BJ (cell line): ENCODE measurements at places on chromosomes 4 and X.

DNA sequence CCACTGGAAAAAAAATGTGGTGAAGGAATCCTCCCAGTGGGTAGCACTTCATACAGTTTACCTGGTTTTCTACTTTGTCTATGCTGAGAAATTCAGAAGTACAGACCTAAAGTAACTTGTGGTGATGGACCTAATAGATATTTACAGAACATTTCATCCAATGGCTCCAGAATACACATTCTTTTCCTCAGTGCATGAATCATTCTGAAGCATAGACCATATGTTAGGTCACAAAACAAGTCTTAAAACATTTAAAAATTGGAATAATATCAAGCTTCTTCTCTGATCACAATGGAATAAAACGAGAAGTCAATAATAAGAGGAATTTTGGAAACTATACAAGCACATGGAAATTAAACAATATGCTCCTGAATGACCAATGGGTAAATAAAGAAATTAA, 450.1 kb upstream of the INTU start:
- no peak for DNase-seq

- DNase-seq = no peak
Observed at GRCh38 chrX:51406688-51407519, 74.3 kb downstream of the NUDT10 start.

DNA sequence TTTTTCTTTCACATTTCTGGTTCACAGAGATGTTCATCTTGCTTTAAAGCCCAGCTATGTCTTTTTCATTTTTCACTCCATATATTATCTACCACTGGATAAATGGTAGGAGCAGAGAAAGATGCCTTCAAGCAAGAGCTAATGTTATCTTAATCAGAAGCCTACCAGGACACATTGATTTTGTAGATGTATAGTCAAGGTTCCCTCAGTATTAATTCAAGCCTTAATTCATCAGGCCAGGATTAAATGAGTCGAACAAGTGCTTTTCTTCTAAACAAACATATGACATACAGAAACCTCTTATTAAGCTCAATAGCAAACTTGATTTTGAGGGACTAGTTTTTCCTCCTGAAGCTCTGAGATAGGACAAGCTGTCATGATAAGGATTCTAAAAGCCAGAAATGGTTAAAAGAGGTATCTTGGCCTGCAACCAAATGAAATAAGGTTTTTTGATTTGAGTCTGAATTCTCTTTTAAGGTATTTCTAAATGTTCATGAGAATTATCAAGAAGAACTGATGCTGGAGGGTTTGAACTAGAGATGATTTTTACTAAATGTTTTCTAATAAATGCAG, 81.7 kb upstream of the FTHL17 start:
- no peak for DNase-seq

GRCh38 chrX:24886916-24887315, 128.8 kb downstream of the ARX start:
- DNase-seq = no peak

DNA sequence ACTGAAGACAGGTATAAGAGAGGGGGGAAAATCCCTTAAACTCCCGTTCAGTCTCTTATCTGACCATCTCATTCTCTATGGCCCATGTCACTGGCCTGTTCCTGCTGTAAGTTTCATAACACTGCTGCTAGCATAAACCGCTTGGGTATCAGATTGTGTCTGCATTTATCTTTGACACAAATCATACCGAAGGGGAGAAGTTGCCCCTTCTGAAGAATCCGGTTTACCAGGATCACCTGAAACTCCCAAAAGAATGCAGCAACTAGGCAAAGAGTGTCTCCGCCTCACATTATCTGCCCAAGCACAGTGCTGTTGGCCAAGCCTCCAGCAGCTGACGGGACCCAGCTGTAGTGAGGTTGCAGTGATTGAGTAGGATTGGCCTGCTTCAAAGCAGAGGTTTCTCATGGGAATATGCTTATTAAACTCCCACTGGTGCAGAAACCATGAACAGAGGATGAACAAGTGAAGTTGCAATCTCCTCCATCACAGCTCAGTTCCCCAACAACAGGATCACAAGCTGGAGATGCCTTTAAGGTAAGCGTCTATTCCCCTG, 71.3 kb upstream of the PUDP start:
- no peak for DNase-seq

DNA sequence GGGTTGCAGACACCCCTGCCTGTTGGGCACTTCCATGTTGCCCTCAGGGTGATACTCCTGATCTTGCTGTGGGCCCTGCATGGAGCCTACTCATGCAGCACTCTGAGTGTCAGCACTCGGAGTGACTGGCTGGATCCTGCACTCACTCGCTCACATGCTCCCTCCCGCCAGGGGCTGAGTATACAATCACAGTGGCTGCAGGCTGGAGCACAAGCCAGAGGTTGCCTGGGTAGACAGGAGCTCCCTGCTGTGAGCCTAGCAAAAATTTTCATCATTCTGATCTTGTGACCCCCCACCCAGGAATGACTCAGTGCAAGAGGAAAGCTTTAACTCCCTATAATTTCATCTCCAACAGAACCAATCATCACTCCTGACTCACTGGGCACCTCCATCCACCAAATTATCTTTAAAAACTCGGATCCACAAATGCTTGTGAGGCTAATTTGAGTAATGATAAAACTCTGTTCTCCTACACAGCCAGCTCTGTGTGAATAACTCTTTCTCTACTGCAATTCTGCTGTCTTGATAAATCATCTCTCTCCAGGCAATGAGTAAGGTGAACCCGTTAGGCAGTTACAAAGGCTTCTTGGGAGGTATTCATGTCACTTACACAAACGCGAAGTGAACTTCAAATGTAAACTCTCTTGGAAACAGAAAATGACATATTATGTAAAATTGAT, 1180.8 kb upstream of the PABPC4L start:
- no peak for DNase-seq

DNA sequence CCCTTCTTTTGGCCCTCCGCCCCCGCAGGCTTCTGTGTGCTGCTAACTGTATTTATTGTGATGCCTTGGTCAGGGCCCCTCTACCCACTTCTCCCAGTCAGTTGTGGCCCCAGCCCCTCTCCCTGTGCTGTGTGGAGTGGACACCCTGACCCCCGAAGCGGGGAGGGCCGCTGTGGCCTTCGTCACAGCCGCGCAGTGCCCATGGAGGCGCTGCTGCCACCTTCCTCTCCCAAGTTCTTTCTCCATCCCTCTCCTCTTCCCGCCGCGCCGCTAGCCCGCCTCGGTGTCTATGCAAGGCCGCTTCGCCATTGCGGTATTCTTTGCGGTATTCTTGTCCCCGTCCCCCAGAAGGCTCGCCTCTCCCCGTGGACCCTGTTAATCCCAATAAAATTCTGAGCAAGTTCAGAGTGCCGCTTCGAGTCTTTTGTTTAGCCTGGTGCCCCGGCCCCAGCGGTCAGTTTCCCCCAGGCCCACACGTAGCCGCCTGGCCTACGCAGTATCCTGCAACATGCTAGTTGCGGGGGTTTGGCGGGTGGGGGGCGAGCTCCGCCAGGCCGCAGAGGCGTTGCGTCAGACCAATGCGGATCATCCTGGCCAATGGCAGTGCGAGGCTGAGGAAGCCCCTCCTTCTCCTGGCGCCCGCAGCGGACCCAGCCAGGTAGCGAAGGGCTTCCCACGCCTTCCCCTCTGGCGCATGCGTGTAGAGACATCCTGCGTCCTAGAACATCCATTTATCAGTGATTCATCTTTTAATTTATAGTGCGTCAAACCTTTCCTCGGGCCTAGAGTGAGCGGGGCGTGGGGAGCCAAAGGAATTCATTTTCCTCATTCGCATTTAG, 5.6 kb upstream of the KANTR start:
- no peak for DNase-seq

DNA sequence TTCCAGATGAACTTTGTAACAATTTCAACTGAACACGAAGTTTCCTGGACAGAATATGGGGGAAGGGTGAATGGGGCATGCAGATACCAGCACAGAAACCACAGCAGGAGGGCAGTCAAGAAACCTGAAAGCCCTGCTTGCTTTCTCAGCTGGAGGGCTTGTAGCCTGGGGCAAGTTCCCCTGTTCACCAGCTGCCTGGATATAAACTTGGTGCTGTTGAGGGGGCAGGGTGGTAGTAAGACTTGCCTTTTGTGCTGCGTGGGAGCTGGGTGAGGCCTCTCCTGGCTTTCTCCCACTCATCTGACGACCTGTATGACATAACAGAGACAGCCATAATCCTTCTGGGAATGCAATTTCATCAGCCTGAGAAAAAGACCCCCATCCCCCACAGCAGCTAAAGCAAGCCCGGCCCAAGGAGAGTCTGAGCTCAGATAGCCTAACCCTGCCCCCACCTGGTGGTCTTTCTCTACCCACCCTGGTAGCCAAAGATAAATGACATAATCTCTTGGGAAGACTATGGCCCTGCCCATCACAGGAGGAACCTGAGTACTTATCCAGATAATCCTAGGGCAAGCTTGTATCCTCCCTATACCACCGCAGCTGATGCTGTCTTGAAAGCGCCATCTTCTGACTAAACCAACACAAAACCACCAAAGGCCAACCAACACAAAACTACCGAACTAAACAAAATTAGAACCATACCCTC, 234.3 kb downstream of the LAS1L start:
- DNase-seq = no peak

DNA sequence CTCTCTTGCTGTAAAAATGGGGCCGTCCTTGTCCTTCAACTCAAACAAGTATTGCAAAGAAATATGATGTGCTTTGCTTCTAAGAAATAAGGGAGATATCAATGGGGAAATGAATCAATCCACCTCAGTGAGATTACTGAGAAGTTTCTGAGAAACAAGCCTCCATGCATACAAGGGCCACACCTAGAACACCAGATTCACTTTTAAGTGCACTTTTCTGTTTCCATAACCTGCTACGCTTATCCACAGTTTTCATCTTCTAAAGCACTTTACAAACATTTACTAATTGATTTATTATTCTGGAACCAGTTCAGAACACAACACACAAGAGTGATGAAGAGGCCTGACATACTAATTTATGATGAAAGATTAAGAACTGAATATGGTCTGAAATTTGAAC, 54.0 kb upstream of the BOD1L1 start:
- DNase-seq = no peak

GRCh38 chr4:122810669-122811068, 16.0 kb upstream of the FGF2 start:
- no peak for DNase-seq

DNA sequence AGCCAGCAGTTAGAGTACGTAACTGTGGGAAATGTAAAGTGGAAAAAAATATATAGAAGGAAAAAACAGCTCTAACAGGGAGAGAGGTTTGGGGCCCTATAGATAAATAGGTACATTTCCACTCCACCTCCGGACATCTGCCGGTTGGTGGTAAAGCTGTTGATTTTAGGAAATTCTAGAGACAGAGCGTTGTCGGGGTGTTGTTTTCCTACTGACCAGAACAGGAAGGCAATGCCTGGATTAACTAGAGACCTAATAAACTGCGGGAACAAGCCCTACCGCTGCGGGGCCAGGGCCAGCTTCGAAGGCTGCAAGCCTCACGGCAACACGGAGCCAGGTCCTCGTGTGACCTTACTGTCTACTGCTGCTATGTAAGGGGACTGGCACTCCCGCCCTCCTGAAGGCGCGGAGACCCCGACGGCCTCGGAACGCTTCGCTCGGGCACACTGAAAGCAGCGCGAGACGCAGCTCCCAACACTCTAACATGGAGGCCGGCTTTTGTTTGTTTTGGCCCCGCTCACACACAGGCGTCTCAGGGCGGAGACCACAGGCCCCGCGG, 702 bp upstream of the CDKN2AIP start:
- DNase-seq = peak; percentile 12

GRCh38 chrX:134520860-134521390, 61.0 kb downstream of the HPRT1 start:
- no peak for DNase-seq

GRCh38 chrX:129678614-129679195, 23.9 kb upstream of the APLN start:
- no peak for DNase-seq

- DNase-seq = no peak
Observed at GRCh38 chr4:113450295-113451080, 311.1 kb downstream of the CAMK2D start.

GRCh38 chr4:39667706-39668105, 29.0 kb upstream of the SMIM14 start:
- DNase-seq = no peak

DNA sequence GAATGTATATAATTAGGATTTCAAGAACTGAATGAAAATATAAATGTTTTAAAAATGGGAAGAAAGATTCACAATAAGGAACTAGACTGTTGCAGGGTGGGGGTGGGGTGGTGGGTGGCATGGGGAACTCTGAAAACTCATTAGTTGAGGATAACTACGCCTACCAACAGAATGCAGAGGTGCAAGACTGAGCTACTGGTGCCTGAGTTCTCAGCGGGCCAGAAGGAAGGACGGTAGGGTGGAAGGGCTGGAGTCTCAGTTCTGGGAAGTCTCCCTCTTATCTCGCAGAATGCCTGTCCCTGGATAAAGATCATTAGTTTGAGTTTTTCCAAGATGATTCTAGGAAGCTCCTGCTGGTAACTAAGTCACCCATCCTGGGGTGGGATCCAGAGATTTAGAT, 1.3 kb upstream of the SOD3 start:
- DNase-seq = no peak

DNA sequence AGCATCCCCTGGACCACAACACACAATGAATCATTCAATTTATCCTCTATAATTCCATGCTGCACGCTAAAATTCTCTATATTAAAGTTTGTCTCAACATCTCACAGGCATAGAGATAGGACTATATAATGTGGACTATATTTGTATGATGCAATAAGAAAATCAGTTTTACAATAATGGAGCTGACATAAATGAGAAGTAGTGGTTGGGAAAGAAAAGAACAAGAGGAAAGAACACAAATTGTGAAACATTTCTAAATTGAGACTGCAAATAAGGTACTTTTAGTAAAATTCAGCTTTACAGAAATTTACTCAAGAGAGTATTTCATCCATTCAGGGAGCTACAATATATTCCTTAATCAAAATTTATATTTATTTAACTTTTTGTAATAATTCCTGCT, 120.4 kb downstream of the ARAP2 start:
- no peak for DNase-seq

- DNase-seq = no peak
Observed at GRCh38 chr4:9804918-9805317, 23.5 kb downstream of the DRD5 start.

DNA sequence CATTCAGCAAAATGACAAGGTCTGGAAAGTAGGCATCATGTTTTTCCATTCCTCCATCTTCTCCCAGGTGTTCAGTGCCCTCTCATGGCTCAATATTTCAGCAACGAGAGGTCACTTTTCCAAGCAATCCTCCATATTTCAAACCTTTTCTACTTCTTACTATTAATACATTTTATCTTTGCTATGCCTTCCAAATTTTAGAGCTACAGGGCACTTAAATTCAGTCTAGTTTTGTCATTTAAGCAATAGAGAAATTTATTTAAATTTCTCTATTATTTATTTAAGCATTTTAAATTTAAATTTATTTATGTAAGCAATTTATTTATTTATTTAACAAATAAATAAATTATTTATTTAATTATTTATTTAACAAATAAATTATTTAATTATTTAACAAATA, 305.1 kb upstream of the ANXA10 start:
- DNase-seq = no peak
